Stimulated activated memory B cell treated with anti-CD40 and anti-IgM and Interleukin-4, amounts not matched to agents 10 μg/mL and 1 μg/mL and 100 μg/mL, for 72 hours (primary cell): ENCODE measurements at places on chromosomes 7 and 10.

DNA sequence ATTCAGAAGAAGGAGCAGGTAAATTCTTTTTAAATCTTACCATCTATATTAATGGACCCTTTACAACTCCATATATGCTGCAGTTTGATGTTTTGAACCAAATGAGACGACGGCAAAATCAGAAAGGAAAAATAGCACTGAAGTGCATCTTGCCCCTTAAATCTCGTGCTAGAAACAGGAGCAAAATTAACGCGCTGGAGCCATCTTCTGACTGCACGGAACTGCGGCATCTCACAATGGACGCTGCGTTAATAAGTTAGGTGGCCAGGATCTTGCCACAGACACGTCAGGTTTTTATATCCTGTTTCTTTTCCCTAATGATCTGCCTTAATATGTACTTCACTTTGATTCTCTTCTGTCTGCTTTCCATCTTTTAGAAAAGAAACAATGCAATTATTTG is 354.5 kb downstream of the TFEC start:
- ATAC-seq: no peak

- no peak for ATAC-seq
Observed at GRCh38 chr10:120584786-120585185, 127.8 kb downstream of the PLPP4 start.

GRCh38 chr10:88313878-88314277 is 269.2 kb downstream of the RNLS start:
- ATAC-seq: no peak

- ATAC-seq: no peak
Observed at GRCh38 chr10:78754269-78755062, 314.3 kb upstream of the ZMIZ1 start.

- ATAC-seq: no peak
Observed at GRCh38 chr7:27315066-27315465, 72.5 kb downstream of the EVX1 start.

- no peak for ATAC-seq
Observed at GRCh38 chr7:102817616-102818573, 69.1 kb downstream of the FAM185A start.

GRCh38 chr7:196283-196682 is 3.9 kb downstream of the FAM20C start:
- no peak for ATAC-seq

DNA sequence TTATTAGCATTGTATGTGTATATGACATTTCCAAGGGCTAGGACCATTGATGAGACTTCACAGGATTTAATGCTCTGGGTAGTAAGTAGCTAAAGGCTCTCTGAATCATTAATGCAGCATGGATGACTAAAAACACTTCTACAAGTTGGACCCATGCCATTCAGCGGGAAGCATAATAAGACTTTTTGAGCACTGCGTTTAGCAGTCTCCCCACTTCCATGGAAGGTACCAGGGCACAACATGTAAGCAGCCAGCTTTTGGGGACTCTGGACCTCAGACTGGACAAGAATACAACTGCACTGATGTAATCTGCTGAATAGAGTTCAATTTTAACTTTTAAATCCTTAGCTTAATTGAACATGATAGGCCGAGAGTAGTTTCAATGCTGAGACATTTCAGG is 191.7 kb upstream of the IMMP2L start:
- ATAC-seq: no peak

DNA sequence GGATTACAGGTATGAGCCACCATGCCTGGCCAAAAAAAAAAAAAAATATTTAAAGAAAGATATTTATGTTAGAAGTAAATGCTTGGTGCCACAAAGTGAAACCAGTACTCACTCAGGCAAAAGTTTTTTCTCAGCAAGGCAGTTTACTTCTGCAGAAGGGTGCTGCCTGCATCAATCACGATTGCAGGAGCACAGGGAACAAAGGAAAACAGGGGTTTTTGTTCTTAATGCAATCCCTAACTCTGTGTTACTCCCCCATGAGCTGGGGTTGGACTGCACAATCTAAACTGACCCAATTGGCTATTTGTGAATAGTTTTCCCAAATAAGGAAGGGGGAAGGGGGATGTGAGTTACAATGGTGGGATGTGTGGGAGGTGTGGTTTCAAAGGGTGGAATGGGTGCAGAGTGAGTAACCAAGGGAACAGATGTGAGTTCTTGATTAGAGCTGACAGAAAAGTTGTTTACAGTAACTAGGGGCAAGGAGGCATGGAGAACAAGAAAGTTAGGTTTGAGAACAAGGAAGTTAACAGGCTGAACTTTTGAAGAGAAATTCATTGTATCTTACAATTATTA is 255.4 kb downstream of the TYW1 start:
- no peak for ATAC-seq

- ATAC-seq: peak; percentile 27
Observed at GRCh38 chr10:14605231-14605925, 169.3 kb downstream of the FAM107B start.

DNA sequence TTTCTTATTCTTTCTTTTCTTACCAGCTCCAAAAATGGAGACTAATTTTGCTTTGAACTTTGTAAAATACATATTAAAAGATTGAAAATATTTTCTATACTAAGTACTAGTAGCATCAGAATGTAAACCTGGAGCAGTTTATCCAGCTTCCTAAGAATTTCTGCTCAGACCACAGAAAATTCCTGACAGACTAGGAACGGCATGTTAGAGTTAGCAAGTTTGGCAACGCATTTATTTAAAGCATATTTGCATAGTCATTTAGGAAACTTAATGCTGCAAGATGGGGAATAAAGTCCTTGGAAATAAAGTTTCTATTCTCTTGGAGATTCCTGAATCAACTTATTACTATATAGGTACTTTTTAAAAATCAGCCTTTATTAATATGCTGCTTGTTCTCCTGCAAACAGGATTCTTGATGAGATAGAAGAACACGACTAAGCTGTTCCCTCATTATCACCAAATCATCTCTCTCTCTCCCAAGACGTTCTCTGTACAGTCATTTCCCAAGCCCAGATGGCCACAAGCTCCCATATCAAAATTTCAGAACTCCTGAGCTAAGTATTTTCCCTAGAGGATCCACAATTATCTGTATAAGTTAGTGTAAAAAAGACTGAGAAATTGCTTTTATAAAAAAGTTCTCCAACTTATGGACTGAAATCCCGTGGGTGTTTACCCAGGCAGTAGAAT is 305.8 kb upstream of the NEBL start:
- ATAC-seq: no peak

DNA sequence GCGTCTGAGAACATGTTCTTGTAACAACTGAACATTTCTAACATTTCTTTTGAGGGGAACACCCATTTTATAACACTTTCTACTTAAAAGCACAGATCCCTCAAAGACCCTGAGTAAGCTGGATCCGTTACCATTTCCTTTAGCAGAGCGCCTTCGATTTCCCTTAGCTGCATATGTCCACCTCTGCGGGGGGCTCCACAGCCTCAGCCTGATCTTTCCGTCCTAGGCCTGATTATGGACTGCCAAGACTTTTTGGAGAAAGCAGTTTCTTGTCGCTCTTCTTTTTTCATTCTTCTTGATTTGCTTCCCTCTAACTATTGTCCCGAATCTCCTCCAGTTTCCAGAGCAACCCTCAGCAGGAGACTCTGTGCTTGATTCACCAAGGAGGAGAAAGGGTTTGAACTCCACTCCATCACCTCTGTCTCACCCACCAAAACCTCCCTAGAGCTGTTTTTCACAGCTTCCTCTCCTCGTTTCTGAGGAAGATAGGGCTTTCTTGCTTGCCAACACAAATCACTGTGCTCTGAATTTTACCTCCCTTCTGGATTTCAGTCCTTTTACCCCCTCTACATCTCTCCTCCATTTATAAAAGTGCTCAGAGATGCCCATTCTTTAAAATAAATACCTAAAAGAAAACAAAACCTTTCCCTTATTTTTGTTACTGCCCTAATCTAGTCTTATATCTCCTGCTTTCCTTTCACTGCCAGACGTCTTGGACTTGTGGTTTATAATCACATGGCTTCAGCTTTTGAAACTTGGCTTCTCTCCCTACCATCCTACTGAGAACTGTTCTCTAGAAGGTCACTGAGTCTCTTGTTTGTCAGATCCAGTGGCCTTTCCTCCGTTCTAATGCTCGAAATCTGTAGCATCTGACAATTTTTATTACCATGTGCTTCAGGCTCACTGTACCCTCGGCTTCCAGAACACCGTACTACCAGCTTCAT is 30.5 kb upstream of the ZRANB1 start:
- ATAC-seq: no peak

- ATAC-seq: no peak
Observed at GRCh38 chr10:48258105-48258504, 16.4 kb downstream of the FRMPD2 start.

DNA sequence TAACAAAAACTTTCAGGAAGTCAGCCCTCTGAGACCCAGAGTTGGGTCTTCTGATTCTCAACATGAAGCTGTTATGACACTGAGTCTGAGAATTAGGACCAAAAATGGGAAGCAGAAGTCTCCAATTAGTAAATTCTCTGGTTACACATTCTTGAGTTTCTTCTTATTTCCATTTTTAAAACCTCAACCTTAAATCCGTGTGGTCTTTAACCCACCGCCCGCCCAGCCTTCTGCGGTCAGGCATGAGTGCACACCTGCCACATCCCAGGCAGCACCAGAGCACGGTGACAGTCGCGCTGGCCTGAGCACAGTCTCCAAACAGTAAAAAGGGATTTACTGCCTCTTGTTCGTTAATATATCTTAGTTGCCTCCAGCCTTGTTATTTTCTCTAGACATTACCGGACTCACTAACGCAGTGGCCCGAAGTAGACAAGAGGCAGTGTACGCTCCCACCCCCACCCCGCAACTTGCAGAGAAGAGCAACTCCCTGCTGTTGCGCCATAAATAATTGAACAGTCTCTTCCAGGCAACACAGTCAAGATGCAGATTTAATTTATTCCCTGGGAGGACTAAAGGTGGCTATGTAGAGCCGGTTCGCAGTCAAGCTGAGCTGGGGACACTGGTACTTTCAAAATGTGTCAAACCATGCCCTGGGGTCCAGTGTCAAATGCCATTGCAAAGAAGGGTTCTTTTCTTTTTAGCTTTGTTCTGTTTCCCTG is 147.0 kb upstream of the CELF2 start:
- ATAC-seq: peak; percentile 67

- no peak for ATAC-seq
Observed at GRCh38 chr10:49837685-49838084, 75.6 kb upstream of the OGDHL start.

DNA sequence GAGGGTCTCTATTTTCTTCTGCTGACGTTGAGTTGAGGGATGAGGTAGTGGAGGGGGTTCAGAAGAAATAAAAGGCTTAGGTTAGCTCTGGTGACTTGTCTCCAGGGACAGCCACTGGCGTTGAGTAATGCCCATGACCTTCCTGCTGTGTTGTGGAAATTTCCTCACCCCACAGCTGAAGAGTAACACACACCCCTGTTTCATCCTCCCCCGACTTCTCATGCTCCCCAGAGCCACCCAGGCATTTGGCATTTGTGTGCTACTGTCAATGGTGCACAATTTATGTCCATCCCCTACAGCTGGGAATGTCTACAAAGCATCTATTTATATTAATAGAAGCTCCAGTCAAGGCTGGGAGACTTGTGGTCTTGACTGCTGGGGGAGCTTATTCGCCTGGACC is 4.7 kb upstream of the TMEM72 start:
- ATAC-seq: no peak

DNA sequence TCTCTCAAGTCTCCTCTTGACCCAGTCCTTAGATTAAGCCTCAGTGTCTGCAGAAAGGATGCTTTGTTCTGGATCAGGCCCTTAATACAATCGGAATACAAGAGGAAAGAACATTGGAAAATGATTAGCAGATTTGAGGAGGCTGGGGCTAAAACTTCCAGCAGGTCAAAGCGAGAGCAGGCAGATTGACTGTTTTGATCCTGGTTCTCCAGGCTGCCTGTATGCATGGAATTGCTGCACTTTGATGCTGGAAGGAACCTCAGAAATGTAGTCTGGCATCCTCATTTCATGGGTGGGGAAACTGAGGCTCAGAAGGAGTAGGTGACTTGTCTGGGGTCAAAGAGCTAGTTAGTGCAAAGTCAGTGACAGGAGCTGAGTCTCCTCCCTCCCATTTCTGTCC is 202.8 kb downstream of the EMX2 start:
- ATAC-seq: no peak

DNA sequence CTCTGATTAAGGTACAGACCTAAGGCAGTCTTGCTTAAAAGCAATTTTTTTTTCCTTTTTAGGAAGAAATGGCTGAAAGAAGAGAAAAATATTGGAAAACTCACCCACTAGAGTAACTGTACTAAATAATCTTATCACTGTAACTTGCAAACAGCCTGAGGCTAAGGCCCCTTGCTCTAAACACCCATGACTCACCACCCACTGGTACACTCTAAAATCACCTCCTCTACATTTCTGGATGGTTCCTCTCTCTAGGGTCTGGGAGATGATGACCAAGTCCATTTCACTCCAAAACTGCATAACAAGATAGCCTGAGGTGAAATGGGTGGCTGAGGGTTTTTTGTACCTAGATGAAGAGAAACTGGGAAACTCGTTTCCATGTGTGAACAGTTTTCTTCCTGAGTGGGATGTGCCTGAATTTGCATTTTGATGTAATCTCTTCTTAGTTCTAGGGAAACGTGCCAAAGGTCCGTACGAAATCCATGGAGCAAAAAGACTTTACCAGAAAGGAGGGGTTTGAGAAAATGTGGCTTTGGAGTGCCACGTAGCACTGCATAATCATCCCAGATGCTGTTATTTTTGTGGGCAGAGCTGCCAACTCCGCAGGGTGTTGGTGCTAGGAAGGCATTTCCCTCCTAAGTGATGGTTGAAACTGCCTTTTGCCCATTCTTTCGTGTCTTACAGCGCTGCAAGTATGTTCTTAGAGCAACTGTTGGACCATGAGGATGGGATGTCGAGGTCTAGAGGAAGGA is 113.5 kb upstream of the C10orf90 start:
- no peak for ATAC-seq

DNA sequence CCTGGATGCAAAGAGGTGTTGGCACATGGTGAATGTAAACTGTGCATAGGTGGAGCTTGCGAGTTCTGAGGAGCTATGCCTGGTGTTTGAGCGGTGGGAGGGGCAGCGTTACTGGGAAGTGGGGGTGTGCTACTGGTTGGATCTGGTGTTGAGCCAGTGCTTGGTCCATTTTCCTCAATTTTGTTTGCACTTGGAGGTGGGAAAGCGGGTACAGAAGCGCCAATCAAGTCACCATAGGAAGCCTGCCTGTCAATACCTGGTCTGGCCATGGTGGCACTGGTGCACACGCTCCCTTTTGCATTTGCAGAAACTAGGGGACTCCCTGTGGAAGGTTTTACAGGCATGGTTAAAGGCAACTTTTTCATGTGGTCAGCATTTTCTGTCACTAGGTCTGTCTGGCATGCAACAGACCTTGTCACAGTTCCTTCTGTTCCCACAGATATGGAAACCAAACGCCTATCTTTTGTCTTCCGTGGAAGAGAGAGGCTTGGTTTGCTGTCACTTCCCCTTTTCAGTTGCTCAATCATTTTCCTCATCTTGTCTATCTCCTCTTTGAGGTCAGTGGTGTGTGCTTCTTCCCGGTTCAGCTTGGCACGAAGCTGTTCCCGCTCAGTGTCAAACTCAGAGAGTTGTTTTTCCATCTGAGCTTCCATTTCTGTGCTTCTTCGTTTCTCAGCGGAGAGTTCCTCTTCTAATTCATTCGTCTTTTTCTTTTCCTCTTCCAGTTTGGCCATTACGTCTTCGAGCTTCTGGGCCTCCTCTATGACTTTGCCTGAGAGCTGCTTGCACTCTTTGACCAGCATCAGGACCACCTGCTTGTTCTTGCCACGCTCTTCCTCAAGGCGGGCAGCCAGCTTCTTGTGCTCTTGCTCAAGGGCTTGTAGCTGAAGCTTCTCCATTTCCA is 81.1 kb downstream of the CTTNBP2 start:
- peak; percentile 82 for ATAC-seq

- no peak for ATAC-seq
Observed at GRCh38 chr7:150742286-150742968, 5.2 kb downstream of the GIMAP5 start.

- ATAC-seq: no peak
Observed at GRCh38 chr7:28582226-28582625, 169.9 kb downstream of the CREB5 start.

- peak; percentile 64 for ATAC-seq
Observed at GRCh38 chr7:128030654-128031611, at the start of gene LRRC4. TSS of gene LRRC4 (minus strand) at chr7:128031437. CDS start at chr7:128030640, 797 bp downstream.
